ENCODE measurements at places on chromosomes 5 and 9.

DNA sequence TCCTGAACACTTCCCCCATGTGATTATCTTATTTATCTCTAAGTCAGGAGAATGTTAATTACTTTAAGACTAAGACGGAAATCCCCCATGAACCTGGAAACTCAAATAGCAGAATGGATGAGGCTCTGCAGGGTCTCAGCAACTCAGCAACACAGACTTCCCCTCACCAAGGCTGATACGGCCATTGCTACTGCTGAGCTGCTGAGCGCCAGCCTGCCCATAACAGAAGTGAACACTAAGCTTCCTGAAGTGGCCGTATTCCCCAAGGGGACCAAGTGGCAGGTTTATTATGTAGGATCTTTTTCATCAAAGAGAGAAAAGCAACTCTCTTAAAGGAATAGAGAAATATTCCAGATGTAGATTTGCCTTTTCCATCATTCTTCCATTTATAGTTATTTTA, 311.1 kb downstream of the RFX3 start:
- no peak for DNase-seq

DNA sequence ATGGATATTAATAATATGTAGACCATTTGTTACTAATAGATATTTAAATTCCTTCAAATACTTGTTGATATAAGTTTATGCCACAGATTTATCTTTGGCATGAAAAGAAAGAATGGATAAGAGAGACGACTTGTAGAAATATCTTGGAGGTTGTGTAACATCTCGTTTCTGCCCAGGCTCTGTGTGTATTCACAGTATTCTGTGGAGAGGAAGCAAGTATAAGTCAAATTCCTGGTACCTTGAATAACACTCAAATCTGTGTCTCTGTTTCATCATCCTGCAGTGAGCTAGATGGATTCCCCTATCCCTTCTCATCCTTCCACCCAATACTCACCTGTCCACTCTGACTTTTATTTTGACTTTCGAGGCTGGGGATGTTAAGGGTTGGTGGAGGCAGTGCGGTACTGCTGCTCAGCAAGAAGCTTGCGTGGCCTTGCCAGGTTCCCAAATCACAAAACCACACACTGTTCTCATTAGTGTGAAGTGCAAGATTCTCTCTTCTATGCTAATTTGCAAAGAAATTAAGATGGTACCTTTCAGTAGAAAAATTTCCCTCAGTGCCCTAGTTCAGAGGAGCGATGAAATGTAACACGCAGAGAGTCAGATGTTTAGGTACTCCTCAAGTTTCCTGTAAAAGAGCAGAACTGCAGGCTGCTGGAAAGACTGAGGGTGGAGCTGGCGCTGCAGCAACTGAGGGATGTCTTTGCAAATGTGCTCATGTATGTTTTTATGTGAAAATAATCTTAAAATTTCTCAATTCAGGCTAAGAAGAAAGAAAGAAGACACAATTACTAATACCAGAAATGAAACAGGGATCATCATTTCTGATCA, 42.6 kb upstream of the ANKRD18A start:
- no peak for DNase-seq

- DNase-seq, result no peak
These were observed 25.8 kb upstream of the LECT2 start for GRCh38 chr5:135980620-135981019.

GRCh38 chr5:75681125-75681830, 36.0 kb downstream of the POC5 start:
- no peak for DNase-seq

GRCh38 chr5:98767581-98767980, 5.9 kb upstream of the RGMB start:
- no peak for DNase-seq

DNA sequence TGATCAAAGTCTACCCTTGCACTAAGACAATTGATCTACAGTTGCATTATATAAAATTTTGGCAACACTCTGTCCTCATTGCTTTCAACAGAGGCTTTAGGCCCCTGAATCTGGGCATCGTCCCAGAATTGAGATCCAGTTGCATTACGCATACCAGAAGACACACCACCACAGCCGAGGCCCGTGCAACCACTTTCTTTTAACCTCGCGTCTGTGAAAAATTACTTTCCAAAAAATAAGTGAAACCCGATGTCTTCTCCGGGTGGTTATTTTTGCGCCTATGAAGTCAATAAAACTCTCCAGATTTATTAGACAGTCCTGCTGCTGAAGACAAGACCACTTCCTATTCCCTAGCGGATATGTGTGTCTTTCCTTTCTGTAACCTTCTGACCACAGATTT, 52.1 kb upstream of the NFIB start:
- no peak for DNase-seq

DNA sequence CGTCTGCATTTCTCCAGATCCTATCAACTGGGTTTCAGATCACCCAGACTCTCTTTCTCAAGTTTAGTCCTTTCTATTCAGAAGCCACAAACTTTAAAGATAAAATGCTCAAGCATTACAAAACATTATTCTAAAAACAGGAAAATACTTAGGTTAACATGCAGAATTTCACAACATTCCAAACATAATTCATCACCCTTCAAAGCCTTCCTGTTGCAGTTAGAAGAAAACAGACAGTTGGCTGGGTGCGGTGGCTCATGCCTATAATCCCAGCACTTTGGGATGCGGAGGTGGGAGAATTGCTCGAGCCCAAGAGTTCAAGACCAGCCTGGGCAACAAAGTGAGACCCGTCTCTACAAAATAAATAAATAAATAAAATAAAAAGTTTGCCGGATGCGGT, 7.7 kb upstream of the OCLN start:
- no peak for DNase-seq

DNA sequence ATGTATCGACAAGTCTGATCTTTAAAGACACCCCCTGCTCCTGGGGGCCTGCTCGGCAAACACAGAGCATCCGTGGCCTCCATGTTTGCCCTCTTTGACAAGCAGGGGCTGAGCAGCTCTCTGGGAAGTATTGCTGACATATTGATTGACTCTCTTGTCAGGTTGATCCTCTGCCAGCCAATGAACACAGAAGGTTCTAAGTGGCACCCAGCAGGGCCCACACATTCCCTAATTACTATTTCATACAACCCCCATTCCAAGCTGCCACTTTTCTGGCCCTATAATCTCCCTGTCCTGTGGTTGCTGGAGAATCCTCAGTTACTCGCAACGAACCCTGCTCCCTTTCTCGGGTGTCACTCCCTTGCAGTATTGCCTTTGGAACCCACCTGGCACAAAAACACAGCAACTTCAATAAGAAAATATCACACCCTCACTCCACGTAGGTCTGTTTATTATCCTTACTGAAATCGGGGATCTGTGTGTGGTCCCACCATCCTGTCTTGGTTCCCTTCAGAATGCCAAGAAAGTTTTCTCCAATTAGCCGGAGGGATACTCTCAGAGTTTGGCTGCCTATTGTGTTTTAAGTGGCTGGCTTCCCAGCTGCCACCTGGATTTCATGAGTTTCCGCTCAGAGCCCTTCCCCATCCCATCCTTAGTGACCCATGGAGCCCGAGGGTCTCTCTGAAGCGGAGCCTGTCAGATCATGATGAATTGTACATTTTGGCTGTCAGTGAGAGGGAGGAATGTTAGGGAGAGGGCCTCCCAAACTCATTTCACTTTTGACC, 249.0 kb upstream of the WWC1 start:
- DNase-seq, result no peak

DNA sequence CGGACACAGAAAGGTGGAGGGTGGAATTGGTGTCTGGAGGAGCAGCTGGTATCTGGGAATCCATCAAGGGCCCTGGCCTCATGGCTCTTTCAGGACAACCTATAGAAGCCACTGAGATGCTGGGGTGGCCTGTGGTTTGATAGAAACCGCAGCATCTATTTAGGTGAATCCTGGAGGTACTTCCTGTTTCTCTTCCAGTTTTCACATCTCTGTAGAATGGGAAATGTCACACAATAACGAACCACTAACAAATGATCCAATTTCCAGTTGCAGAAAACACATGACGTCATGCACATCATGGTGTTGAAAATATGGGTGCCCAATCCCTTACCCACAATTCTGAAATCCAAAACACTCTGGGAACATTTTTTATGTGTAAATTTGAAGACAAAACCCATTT, 52.2 kb downstream of the ROPN1L start:
- DNase-seq, result no peak

GRCh38 chr5:626850-627249, 14.7 kb downstream of the CEP72 start:
- no peak for DNase-seq

- no peak for DNase-seq
These were observed 423.8 kb downstream of the YTHDC2 start for GRCh38 chr5:113937301-113937700.

GRCh38 chr5:111557686-111558085, 45.4 kb upstream of the STARD4 start:
- DNase-seq, result no peak

GRCh38 chr9:128115187-128116103, 12.1 kb downstream of the PTGES2 start:
- no peak for DNase-seq

DNA sequence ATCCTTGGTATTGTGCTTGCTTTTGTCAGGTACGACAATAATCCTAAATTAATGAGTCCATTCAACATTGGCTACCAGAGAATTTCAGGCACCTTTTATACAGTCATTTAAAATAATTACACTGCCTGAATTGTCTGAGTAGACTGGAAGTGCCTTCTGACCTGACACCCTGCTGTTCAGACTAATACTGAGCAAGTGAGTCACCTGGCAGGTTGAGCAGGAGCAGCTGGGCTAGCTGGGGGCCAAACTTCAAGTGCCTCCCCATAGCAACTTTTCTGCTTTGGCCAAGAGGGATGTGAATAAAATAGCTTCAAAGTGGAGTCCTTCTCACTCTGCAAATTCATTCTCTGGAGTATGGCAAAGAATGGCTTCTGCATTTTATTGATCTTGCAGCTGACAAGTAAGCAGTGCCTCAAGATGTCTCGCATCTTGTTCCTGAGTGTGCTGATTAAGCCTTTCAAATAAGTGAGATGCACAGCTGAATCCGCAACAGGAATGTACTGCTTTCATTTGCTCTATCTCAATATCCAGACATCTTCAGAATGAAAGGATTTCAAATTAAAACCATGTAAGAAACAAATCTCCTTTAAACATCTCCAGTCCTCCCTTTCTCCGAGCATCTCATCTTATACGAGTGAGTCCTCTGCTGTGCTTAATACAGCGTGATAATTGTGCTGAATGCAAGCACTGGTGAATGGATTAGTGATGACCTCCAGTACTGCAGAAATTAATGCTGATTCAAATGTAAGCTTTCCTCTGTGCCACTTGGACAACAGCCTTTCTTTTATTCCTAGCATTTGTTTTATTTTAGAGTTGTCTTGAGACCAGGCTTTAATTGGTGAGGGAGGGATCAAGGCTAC, 271.2 kb downstream of the EDIL3 start:
- no peak for DNase-seq

DNA sequence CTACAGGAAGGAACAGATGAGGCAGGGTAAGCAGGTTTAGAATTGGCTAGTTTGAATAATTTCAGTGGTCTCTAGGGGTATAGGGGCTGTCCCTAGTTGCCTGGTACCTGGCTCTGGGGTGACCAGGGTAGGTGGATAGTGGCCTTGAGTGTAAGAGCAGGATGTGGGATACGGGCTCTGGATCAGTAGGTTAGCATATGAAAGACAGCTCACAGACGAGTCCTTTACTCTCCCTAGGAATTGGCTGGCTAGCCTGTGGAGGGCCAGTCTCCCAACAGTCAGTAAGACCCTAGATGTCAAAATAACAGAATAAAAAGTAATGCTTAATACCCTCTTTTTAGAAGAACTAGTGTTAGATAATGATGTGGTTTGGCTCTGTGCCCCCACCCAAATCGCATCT, 16.6 kb upstream of the C9orf152 start:
- no peak for DNase-seq

- no peak for DNase-seq
These were observed 219.1 kb downstream of the MED10 start for GRCh38 chr5:6158974-6159831.

GRCh38 chr5:9479990-9480389, 65.9 kb downstream of the SEMA5A start:
- DNase-seq, result no peak

DNA sequence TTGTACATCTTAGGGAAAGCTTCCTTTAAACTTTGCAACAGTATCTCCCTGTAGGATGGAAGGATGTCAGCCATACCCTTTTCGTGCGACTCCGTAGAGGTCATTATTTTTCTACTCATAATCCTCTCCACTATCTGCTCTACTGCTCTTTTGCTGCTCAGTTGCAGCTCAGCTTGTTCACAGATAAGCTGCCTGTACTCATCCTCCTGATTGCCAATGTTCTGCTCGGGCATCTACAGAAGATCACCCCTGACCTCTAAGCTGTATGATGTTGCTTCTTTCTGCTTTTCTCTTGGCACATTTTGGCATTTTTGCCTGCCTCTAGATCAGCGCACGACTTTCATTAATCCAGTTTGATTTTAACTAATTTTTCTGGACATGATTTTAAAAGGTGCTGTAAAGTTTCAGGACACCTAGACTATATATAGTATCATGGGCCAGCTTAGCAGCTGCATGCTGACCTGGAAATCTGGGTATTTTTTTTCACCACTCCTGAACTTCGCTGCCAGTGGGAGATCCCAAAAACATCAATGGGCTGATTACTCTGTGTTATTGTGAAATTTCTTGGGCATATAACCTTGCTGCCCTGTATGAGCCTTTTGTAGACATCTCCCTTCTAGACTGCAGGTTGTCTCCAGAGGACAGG, 131.2 kb upstream of the ZNF608 start:
- DNase-seq, result no peak

GRCh38 chr5:157248821-157249470, 17.0 kb upstream of the CYFIP2 start:
- no peak for DNase-seq

GRCh38 chr9:136481558-136481957, 1.3 kb downstream of the SEC16A start:
- no peak for DNase-seq

DNA sequence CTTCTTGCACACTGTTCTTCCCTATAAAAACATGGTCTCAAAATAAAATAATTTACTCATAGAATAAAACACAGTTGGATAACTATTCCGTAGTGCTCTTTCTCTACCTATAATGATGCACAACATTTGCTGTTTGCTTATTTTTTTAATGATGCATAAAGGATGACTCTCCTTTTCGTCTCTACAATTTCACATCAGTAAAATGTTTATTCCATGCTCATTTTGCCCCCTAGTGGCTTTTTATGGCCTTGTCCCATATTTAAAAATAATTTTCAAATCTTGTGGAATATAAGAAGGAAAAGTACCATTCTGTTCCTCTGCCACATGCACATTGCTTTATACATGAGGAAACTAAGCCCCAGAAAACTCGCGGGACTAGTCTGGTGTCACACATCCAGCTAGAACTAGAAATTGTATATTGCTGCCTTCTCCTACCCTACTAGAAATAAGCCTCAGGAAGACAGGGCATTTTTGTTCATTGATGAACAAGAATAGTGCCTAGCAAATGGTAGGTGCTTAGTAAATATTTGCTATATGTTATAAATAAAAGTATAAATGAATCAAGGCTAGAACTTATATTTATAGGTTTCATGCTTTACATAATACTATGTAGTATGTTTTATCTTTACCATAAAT, 12.7 kb downstream of the KCTD16 start:
- DNase-seq, result no peak

All from heart right ventricle (tissue), 16 donors.